Lung (tissue), 17 donors: ENCODE measurements at places on chromosomes 13 and 19. TPM values are rescaled to one million over a fixed set of nuclear protein-coding genes. Genes with fewer than 3 reads are reported as not detected.

DNA sequence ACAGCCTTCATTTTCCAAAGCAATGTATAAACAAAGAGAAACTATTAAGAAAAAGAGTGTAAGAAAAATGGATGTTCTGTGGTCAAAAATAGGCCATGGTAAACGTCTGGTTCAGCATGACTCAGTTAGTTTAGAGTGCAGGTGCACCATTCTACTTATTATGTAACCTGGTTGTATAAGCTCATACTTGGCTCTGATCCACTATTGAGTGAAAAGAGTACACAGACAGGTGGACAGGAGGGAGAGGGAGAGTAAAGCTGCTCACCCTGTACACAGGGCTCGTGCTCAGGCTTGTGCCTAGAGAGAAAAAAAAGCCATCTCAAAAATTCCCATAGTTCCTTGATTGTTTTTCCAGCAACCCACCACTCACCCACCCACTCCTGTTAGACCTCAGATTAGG is 85.8 kb upstream of the ZNF91 start:
- DNase-seq, result no peak
- H3K36me3 ChIP-seq, result no peaks in the 10 kb centered on the region
- no peaks in the 10 kb centered on the region for H3K27me3 ChIP-seq
- H3K27ac ChIP-seq, result no peak overlapping the region

The IL4I1 gene
- 3.7 TPM for total RNA-seq

DNA sequence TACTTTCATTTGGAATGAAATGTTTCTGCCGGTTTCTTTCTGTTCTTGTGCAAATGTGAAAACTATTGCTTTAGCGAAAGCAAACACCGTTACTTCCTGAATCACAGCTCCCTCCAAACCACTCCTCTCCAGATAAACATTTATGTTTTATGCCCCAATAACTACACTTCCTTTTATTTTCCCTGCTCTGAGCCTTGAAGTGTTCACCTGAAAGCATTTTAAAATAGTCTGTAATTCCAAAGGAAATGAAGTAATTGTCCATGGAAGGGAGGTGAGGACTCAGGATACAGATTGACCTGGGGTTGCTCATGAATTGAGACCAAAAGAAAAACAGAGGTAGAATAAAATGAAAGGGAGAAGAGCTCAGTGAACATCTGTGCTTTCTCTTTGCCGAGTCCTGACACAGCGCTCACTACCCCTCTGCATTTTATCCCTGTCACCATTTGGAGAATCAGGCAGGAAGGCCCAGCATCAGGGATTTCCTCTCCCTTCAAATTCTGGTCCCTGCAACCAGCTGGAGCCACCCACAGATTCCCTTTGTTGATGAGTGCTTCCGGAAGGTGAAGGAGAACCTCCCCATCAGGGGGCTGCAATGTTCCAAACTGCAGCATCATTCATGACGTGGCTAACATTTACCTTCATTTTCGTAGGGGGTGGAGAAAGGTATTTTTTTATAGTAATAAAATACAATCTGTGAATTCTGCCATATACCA is 171.9 kb downstream of the ITGBL1 start:
- no peaks in the 10 kb centered on the region for H3K36me3 ChIP-seq
- no peaks in the 10 kb centered on the region for H3K4me1 ChIP-seq
- H3K27me3 ChIP-seq, result no peaks in the 10 kb centered on the region
- no peak overlapping the region for H3K27ac ChIP-seq
- DNase-seq, result peak; percentile 28

The TUBA3C gene
- not detected for total RNA-seq

GRCh38 chr19:7224995-7225394 is 69.2 kb downstream of the INSR start:
- H3K27ac ChIP-seq, result no peak overlapping the region
- no peak overlapping the region for H3K4me3 ChIP-seq
- H3K4me1 ChIP-seq, result peaks cover 7% of the 10 kb centered on the region
- DNase-seq, result no peak

The FFAR2 gene
- total RNA-seq, result 6.2 TPM

DNA sequence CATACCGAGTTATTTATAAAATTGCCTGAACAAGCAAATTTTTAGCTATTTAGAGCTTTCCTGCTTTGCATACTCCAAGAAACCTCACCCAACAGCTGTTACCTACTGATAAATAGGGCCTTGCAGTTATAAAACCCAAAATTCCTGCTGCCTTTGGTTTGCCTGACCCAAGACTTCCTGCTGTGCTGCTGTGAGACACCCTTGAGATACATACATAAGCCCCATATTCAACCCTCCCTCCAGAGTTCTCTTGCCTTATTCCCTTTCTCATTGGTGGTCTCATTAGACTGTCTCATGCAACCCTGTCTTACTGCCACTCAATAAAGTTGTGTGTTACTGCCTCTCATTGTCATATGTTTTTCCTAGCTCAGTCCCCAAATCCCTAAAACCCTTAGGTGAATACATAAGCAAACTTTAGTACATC is 677.6 kb downstream of the UQCRFS1 start:
- no peaks in the 10 kb centered on the region for H3K4me1 ChIP-seq
- H3K27ac ChIP-seq, result no peak overlapping the region

GRCh38 chr13:30362869-30363268 is 55.5 kb upstream of the KATNAL1 start:
- H3K27me3 ChIP-seq, result no peaks in the 10 kb centered on the region
- no peaks in the 10 kb centered on the region for H3K4me1 ChIP-seq
- H3K4me3 ChIP-seq, result no peak overlapping the region
- no peaks in the 10 kb centered on the region for H3K36me3 ChIP-seq
- DNase-seq, result no peak

DNA sequence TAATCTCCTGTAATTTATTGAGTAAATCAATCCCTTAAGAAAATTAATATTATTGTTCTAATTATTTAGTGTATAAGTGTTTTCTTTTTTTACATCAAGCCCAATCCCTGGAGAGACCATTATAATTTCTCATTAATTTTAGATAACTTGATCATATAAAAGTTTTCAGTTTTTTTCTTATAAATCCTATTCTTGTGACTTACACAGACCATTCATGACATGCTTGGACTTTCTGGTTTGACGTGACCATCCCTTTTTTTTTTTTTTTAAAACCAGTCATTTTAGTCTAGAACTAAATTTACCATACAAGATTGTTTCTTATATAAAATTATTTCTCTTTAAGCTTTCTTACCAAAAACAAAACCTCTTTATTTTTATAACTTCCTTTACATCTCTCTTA is 5.4 kb upstream of the MTRF1 start:
- no peaks in the 10 kb centered on the region for H3K36me3 ChIP-seq
- peak; percentile 34 for DNase-seq
- H3K4me3 ChIP-seq, result no peak overlapping the region
- no peaks in the 10 kb centered on the region for H3K27me3 ChIP-seq
